ENCODE measurements at places on chromosomes 2 and 18.
A peak's percentile ranks its signal among the peaks of the same experiment; 100 is the strongest.

DNA sequence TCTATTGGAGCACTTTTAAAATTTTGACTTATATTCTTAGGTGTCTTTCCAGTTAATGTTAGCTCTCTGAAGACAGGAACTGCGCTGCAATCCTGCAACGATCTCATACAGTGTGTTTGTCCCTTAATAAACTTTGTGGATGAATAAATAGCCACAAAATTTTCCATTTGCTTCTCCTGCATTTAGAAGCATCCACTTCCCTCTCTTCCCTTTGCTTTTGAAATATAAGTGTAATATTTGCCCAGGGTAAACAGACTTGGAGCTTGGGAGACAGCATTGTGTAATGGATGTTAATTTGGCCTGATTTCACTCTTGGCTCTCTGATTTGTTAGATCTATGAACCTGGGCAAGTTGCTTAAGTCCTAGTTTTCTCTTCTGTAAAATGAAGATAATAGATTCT, 58.2 kb upstream of the CD28 start:
- DNase-seq: no peak

GRCh38 chr2:153230977-153231376, 247.6 kb downstream of the RPRM start:
- no peak for DNase-seq

GRCh38 chr2:230000118-230000841, 68.4 kb downstream of the SLC16A14 start:
- DNase-seq: no peak

GRCh38 chr2:105502625-105503334, 103.9 kb upstream of the FHL2 start:
- no peak for DNase-seq

GRCh38 chr2:31197166-31197565, 20.1 kb downstream of the CAPN14 start:
- DNase-seq: no peak

GRCh38 chr2:9124231-9124741, 82.3 kb upstream of the ASAP2 start:
- DNase-seq: no peak

DNA sequence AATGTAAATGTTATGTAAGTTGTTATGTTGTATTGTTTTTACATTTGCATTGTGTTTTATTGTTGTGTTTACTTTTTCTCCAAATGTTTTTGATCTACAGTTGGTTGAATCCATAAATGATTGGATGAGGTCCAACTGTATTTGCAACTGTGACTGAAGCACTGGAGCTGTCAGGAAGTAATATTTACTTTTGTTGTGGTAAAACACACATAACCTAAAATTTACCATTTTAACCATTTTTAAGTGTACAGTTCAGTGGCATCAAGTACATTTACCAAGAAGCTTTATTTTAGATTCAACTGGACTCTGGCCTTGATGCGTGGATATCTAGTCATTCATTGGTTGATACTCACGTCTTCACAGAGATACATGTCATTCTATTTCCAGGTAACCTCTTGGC, 181.8 kb downstream of the THADA start:
- DNase-seq: no peak

- no peak for DNase-seq
These were observed 13.5 kb downstream of the MALL start for GRCh38 chr2:110101901-110102803.

DNA sequence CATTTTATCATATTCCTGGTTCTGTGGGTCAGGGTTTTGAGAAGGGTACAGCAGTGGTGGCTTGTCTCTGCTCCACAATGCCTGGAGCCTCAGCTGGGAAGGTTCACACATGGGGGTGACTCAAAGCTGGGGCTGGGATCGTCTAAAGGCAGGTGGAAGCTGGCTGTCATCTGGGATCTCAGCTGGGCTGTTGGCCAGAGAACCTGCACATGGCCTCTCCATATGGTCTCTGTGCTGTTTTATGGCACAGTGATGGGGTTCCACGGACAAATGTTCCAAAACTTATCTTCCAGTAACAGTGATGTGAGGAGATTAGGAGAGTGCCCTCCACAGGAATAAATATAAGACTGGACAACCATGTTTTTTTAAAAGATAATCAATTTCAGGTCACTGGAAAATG, 191.4 kb downstream of the SS18 start:
- no peak for DNase-seq

DNA sequence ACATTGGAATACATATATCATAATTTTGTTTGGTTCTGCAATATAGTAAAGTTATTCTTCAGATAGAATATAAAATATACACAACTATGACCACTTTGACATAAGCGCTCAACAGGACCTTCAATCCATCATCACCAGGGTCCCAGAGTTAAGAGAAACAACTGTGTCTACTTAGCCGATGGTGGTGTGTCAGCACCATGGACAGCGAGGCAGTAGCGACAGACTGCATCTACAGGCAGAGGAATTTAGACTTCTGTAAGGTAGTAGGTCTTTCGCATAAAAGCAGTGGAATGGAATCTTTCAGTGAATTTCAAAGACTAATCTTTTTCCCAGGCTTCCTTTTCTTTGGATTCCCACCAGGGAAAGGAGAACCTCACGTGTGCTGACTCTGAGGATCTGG, 20.5 kb upstream of the LRPPRC start:
- DNase-seq: no peak

- no peak for DNase-seq
These were observed 66.0 kb downstream of the CSRNP3 start for GRCh38 chr2:165535471-165535870.

DNA sequence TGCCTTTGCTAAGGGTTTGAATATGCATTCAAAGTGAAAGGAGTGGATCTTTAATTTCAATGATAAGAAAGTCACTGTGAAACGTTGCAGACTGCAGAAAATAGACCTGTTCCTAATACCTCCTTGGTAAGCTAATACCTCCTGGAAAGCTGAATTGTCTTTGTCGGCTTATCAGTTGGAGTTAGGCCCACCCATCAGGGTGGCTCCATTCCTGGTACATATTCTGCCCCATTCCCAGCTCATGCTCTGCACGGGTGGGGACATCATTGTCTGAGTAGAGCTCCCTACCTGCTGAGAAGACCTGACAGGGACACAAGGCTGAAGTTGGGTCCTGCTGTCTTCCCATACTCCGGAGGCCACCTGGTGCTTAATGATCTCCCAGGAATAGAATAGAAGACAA, 203.3 kb downstream of the EN1 start:
- no peak for DNase-seq

GRCh38 chr18:44897816-44898215, 217.1 kb downstream of the SETBP1 start:
- no peak for DNase-seq

DNA sequence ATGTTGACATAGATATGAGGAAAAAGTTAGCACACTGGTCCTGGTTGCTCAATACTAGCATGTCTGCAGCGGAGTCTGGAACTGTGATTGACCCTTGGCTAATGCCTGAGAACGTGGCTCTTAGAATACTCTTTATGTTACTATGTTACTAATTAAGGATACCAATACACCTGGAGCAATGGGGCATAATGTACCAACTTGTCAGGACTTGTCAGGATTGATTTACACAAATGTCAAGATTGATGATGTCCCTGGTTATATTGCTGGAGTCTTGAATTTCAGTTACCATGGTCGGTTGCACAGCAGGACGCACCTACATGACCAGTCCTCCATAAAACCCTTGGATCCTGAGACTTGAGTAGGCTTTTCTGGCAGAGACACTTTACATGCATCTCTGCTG, 810.9 kb downstream of the CPS1 start:
- DNase-seq: no peak

- no peak for DNase-seq
These were observed 52.6 kb downstream of the COL6A3 start for GRCh38 chr2:237361194-237362004.

GRCh38 chr2:195533771-195534642, 123.0 kb upstream of the SLC39A10 start:
- DNase-seq: peak; percentile 23

- no peak for DNase-seq
These were observed 468.0 kb upstream of the SPHKAP start for GRCh38 chr2:228649447-228649846.

GRCh38 chr2:237806334-237806733, 7.8 kb downstream of the RBM44 start:
- DNase-seq: no peak

- DNase-seq: no peak
These were observed 77.4 kb downstream of the MAPRE2 start for GRCh38 chr18:35118641-35119040.

GRCh38 chr2:128452536-128453530, 134.2 kb upstream of the HS6ST1 start:
- no peak for DNase-seq
